Naive thymus-derived CD4-positive, alpha-beta T cell (primary cell): ENCODE measurements at places on chromosomes 7 and 10. TPM values are rescaled to one million over a fixed set of nuclear protein-coding genes. Genes with fewer than 3 reads are reported as not detected.

GRCh38 chr10:80144067-80144695 lies 11.7 kb downstream of the PLAC9 start:
- no peak for DNase-seq

DNA sequence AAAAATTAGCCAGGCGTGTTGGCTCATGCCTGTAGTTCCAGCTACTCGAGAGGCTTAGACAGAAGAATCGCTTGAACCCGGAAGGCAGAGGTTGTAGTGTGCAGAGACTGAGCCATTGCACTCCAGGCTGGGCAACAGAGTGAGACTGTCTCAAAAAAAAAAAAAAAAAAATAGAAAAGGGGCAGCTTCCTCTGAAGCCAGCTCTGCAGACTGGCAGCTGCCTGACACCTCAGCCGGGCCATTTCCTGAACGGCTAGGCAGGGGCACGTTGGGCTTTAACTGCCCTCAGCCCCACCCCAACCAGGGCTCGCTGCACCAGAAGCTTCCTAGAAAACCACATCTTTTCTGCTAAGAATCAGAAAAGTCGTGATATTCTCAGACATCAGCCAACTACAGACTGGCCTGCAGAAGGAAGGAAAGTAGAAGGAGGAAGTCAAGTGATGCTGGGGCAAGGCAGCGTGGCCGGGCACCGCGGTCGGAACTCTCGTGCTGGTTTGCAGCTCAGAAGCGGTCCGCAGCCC lies 38.0 kb downstream of the PRKAG2 start:
- peak; percentile 10 for DNase-seq

DNA sequence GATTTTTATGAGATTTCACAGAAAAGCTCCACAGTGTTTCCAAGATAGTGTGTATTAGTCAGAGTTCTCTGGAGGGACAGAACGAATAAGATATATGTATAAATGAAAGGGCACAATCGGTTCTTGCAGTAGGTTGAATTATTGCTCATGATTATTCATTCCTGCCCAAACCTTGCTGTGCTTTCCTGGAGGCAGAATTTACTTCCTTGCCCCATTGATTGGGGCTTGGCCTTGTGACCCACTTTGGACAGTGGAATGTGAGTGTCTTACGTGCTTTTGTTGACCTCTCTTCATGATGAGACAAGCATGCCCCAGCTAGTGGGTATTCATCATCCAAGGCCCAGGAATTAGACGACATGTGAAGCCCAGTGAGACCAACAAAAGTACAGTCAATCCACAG lies 53.0 kb upstream of the ABCB5 start:
- DNase-seq, result no peak

The CADPS2 gene
- not detected for total RNA-seq

The SNCG gene
- 0.45 TPM for total RNA-seq
